ENCODE measurements at places on chromosomes 1 and 21. TPM values are rescaled to one million over a fixed set of nuclear protein-coding genes. Genes with fewer than 3 reads are reported as not detected.

DNA sequence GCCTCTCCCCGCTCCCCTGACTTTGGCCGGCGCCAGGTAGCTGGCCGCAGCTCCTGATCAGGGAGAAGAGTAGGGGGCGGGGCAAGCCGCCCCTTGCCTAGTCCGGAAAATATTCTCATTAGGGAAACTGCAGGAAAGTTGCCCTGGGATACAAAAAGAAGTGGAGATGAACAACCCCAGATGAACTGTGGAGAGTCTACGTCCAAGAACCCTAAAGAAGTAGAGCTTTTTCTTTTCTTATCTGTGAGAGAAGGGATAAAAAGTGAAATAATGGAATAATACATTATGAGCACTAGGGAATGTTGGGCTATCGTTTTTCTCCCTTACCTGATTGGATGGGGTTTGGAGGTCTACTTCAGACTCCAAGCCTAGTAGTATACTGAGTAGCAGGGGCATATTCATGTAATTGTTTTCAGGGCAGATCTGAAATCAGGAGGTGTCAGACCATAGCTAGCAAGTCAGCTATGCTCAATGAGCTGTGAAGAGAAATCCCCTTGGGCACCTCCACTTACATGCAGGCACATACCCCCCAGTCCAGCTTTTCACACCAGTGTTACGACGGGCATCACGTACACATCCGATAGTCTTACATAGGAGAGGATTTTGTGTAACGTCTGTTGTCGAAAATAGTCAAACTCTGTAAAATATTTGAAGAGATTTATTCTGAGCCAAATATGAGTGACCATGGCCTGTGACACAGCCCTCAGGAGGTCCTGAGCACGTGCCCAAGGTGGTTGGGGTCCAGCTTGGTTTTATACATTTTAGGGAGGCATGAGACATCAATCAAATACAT lies 1.7 kb upstream of the DUSP10 start:
- DNase-seq = no peak
- H3K36me3 ChIP-seq = peaks cover 10% of the 10 kb centered on the region
- H3K27ac ChIP-seq = peak overlapping the region; percentile 82
- peaks cover 9% of the 10 kb centered on the region for H3K4me1 ChIP-seq

DNA sequence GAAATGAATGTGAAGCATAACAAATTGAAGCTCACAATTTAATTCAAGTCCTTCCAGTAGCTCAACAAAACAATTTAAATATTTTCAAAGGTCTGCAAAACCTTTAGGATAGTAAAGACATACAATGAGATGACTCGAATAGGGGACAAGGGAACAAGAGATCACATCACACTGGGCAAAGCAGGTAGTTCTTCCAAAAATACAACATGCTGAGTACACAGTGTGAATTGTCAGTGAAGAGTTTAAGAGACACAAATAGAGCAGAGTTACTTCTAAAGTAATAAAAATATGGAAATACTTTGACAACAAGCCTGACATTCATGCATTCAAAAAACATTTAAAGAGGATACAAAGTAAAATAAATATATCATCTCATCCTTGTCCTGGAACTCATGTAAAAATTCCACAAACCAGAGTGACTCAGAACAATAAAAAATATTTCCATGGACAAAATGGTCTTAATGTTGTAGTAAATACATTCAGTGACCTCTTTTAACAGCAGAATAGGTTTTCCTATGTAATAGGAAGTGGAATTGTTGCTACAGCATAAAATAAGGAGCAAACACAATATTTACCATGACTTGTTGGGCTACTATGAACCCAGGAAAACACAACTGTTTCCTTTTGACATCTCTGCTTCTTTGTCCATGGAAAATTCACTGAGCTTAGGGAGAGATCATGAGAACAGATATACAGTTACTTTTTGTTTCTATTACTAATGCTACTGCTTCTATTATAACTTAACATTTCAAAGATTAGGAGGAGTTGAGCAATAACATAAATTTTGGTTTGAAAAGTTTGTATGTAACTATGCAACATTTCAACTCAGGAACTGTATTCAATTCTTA lies 83.7 kb upstream of the BCL10 start:
- no peak for DNase-seq
- H3K27me3 ChIP-seq = peaks cover 11% of the 10 kb centered on the region
- H3K27ac ChIP-seq = no peak overlapping the region
- no peaks in the 10 kb centered on the region for H3K4me1 ChIP-seq

- H3K4me1 ChIP-seq = no peaks in the 10 kb centered on the region
- peaks cover 18% of the 10 kb centered on the region for H3K27me3 ChIP-seq
- no peak overlapping the region for H3K4me3 ChIP-seq
- no peak for DNase-seq
These were observed 6.9 kb upstream of the SLC35F3 start for GRCh38 chr1:233897325-233898162.

DNA sequence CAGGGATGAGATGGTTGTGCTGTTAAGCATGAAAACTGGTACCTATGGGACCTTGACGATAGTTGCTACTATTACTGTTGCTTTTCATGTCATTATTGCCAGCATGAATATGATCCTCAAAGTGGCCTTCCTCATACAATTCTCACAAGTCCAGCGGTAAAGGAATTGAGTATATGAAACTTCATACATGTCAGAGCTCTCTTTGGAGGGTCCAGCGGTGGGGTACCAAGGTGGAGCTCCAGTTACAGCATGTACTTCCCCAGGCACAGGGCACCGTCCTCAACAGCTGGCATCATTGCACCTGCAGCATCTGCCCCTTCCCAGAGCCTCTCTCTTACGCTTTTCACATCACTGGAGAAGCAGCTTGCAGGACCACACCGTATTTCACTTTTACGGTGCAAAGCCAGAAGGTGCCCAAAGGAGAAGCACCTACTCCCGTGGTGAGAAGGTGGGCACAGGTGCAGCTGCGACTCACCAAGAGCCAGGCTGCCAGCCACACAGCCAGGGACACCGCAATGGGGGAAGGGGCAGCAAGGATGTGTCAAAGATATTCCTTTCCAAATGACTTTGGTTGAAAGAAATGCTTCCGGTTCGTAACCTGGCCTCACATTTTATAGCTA lies 166.4 kb upstream of the IRF2BP2 start:
- H3K27ac ChIP-seq = no peak overlapping the region
- no peak overlapping the region for H3K4me3 ChIP-seq
- DNase-seq = no peak
- peaks cover 18% of the 10 kb centered on the region for H3K4me1 ChIP-seq

DNA sequence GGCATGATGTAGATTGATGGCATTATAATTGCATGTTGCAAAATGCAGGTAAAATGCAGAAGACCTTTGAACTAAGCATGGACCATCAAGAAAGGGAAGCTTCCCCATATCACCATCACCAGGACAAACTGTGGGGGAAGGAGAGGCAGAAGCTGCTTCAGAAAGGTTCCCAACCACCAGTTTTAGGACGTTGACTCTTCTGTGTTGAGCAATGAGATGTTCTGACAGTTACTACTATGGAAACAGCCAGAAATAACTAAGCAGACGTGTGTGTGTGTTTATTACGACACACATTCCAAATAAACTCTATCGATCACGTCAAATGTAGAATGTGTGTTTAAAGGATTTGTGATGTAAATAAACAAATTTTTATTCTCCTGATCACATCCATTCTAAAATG lies 110.2 kb upstream of the PLD5 start:
- DNase-seq = no peak
- H3K4me3 ChIP-seq = no peak overlapping the region
- H3K4me1 ChIP-seq = no peaks in the 10 kb centered on the region
- no peak overlapping the region for H3K27ac ChIP-seq
- H3K27me3 ChIP-seq = no peaks in the 10 kb centered on the region

DNA sequence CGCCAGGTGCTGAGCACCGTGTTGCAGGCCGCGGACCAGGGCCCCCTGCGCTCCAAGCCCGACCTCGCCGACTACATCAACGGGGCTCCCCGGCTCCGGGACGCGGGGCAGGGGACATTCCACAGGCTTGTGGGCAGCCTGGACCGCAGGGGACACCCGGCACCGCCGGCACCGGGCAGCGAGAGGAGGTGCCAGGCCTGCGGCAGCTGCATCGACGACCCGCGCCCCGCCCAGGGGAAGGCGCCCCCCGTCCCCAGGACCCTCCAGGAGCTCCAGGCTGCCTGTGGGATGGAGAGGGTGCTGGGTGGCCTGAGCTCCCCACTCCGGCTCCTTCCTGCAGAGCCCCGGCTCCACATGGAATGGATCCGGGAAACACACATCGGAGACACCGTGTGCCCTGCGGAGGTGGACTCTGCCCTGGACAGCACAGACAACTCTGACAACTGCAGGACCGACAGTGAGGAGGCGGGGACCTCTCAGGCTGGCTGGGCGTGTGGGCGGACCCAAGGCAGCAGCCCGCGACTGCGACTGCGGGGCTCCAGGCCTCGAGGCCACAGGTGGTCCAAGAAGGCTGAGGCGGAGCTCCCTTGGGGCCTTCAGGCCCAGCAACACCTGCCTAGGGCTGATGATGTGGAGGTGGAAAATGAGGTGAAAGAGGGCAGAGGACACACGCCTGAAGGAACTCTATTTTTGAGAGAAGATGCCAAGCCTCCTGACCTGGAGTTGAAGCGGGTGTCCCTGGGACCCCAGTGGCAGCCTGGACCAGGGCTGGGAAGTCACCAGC lies 22.8 kb downstream of the KIAA1614 start:
- no peak overlapping the region for H3K27ac ChIP-seq
- DNase-seq = no peak
- H3K4me3 ChIP-seq = no peak overlapping the region
- H3K4me1 ChIP-seq = peaks cover 6% of the 10 kb centered on the region

The MATN1 gene
- 0.70 TPM for total RNA-seq

The KIF26B gene
- 0.07 TPM for total RNA-seq

The LIX1L gene
- total RNA-seq = 32.2 TPM

The COL24A1 gene
- not detected for total RNA-seq
